Activated B cell treated with CpG ODN at 0.5 μM for 24 hours (primary cell): ENCODE measurements at places on chromosomes 3 and 15. TPM values are rescaled to one million over a fixed set of nuclear protein-coding genes. Genes with fewer than 3 reads are reported as not detected.

- DNase-seq, result no peak
These were observed 35.0 kb downstream of the PRTG start for GRCh38 chr15:55707951-55708350.

DNA sequence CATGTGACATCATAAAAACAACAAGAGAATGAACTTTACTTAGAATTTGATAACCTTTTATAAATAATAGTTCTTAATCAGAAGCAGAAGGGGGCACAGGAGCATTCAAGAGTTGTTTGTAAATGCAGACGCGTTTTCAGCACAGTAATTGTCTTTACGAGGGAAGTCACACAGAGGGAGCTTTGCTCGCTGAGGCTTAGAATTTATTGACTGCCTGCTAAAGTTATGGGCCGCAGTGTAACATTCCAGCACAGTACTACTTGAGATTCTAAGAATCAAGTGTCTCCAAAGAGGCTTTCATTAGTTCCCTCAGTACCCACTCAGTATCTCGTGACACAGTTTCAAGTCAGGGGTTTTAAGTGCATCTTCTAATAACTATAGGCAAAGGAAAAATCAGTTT lies 288.7 kb downstream of the NR2F2 start:
- no peak for DNase-seq

DNA sequence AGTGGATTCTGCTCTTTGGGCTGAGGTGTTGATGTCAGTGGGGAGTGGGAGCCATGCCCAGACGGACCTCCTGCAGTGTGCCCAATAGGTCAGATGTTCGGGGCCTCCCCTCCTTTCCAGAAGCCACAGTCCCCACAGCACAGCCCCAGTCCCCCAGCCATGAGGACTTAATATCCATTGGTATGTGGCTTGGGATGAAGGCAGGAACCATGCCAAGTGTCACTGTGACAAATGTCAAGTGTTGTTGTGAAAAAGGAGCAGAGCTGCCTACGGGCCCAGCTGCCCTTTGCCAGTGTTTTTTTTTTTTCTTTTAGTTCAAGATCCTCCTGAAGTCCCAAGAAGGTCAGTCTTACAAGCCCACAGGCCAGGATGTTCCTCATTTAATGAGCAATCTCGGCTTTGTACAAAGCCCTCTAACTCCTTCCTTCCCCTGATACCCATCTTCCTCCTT lies 12.2 kb downstream of the SEMA3G start:
- DNase-seq, result no peak

Gene WDR49
- 0.49 TPM in 2 replicates for total RNA-seq

DNA sequence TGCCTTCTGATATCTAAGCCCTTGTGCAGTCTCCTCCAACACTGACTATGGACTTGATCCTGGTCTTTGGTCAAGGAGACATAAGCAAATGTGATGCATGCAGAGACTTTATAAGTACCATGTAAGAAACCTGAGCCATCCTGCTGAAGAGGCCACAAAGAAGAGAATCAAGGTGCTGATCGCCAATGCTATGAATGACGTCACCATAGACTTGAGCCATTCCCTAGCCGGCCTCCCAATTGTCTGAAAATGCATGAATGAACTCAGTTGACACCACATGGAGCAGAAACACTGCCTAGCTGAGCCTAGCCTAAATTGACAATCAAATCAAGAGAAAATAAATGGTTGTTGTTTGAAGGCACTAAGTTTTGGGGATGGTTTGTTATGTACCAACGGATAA lies 51.9 kb downstream of the CERS3 start:
- DNase-seq, result no peak

DNA sequence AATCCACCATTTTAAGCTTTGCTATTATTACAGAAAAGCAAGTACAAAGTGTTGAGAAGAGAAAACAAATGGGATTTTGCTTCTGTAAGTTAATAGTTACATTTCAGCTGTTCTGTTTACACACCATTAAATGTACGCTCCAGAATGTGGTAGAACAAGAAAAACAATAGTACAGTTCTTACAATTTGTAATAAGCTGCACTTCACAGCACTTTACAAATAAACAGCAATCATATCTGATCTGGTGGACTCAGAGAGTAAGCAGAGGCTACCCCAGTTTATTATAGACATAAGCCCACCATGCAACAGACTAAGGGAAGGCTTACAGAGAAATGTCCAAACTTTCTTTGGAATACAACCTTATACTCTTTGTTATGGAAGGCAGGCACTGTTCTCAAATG lies 126.4 kb downstream of the OXSM start:
- DNase-seq, result no peak

GRCh38 chr15:31486906-31487695 lies 160.5 kb downstream of the KLF13 start:
- DNase-seq, result no peak

DNA sequence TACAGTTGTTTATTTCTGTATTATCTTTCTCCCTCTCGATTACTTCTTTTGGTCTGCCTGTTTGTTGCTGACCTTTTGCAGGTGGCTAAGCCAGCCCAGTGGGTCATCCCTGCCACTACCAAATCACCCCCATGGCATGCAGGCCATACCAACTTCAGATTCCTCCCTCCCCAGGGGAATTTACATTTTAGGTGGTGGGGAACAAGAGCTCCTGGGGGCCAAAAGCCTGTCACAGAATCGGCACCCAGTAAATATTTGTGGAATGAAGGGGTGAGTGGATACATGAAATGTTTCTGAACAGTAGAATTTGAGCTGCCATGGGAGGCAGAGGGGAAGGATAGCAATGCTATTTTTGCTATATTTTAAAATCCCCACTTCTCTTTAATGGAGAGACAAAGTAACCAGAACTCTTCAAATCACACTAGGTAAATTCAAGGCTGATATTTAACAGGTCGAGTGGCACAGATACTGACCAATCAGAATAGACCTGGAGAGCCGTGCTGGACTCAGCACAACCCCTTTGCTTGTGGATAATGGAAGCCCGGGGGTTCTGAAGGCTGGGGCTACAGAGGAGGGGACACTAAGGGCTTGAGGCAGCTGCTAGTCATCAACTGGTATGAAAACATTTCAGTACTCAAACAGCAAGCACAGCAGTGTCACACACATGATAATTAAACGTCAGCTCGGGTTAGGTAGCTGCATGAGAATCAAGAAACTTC lies 54.3 kb upstream of the SMAD3 start:
- DNase-seq, result no peak

Gene PLA2G4D
- not detected in 2 replicates for total RNA-seq

Gene AMOTL2
- total RNA-seq, result not detected in 2 replicates

DNA sequence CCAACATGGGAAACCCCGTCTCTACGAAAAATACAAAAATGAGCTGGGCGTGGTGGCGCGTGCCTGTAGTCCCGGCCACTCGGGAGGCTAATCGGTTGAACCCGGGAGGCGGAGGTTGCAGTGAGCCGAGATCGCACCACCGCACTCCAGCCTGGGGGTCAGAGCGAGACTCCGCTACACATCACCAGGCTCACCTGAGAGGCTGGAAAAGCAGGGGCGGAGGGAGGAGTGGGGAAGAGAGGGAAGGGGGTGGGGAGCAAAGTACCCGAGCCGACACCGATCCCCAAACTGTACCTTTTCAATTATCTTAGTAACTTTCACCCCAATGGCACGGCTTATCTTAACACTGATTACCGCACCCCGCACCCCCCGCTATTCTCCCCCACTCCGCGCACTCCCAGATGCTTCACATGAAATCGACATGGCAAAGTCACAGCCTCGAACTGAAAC lies 46.4 kb upstream of the SYNM start:
- DNase-seq, result no peak

GRCh38 chr3:188819939-188820338 lies 351.8 kb upstream of the TPRG1 start:
- DNase-seq, result no peak

Gene IDH3A
- 111 and 124 TPM in 2 replicates for total RNA-seq

DNA sequence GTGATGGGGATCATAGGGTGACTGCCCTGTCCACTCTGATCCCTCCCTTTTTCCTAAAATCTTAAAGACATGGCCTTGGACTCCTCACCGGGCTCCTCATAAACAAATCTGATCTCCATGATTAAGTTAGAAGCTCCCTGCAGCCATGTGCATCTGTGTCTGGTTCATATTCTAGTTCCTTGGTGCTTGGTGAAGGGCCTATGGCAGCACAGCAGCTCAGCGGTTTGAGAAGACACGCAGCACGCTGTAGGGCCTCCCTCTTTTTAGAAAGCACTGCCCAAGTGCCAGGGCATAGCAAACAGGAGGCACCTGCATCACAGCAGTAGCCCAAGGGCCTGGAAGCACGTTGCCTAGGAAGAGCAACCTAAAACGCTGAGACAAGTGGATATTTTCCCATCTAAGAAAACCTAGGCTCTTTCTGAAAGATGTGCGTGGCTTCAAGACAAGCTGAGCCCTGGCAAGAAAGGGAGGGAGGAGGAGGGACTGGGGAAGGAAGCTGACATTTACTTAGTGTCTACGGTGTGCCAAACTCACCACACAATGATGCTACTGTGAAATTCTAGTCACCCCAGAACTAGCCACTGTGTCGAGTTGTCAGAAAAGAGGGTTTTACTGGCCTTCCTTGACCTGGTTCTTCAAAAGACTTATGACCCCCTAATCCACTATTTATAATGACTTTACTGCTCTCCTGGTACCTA lies 14.9 kb upstream of the ULK3 start:
- DNase-seq, result no peak

- peak; percentile 89 for DNase-seq
These were observed 89.3 kb downstream of the LRRK1 start for GRCh38 chr15:101008158-101009139.

- DNase-seq, result no peak
These were observed 6.4 kb downstream of the RPL14 start for GRCh38 chr3:40463579-40463978.
